GM23338 (cell line): ENCODE measurements at places on chromosomes 1 and 21. TPM values are rescaled to one million over a fixed set of nuclear protein-coding genes. Genes with fewer than 3 reads are reported as not detected.

The TMEM52 gene
- 13.4 and 19.5 TPM in 2 replicates for total RNA-seq

The TTC22 gene
- 1.7 and 2.5 TPM in 2 replicates for total RNA-seq

The ZFP69B gene
- total RNA-seq: 10.0 and 10.8 TPM in 2 replicates

The C1QB gene
- total RNA-seq: not detected in 2 replicates

The CRP gene
- not detected in 2 replicates for total RNA-seq

The NBPF4 gene
- not detected in 2 replicates for total RNA-seq

The ANKRD34A gene
- 0.35 and 2.2 TPM in 2 replicates for total RNA-seq

The GJA8 gene
- not detected in 2 replicates for total RNA-seq

DNA sequence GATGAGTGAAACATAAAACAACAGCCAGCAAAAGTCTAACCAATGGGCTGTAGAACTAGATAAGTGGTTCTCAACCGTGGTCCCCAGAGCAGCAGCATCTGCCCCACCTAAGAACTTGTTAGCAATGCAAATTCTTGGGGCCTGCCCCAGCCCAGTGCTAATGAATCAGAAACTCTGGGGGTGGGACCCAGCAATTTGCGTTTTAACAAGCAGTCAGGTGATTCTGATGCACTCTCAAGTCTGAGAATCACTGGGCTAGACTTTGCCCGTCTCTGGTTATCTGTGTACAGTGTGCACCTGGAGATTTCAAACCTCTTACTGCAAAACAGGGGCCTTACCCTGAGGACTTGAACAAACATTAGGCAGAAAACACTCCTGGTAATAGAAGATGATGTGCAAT, 66.5 kb downstream of the PLXNA2 start:
- DNase-seq: peak; percentile 49
- H3K27me3 ChIP-seq: no peaks in the 10 kb centered on the region
- H3K27ac ChIP-seq: no peak overlapping the region
- H3K36me3 ChIP-seq: no peaks in the 10 kb centered on the region

DNA sequence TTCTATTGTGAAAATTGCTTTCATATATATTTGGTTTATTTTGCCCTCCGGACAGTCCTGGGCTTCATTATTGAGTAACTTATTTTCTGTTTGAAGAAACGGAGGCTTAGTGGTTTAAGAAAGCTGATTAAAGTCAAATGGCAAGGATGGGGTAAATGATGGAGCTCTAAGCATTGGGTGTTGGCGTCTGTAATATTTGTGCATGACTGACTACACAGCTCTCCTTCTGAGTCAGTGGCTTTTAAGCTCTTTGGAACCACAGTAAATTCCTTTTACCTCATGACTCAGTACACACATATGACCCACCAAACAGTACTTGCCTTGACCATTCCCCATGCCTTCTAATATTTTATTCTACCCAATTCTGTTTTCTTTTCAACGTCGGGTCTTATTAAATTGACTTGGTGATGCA, 21.0 kb downstream of the B3GALT5 start:
- H3K27ac ChIP-seq: no peak overlapping the region
- DNase-seq: no peak
- no peaks in the 10 kb centered on the region for H3K36me3 ChIP-seq
- no peak overlapping the region for H3K4me3 ChIP-seq
- peaks cover 64% of the 10 kb centered on the region for H3K4me1 ChIP-seq
- no peaks in the 10 kb centered on the region for H3K27me3 ChIP-seq

DNA sequence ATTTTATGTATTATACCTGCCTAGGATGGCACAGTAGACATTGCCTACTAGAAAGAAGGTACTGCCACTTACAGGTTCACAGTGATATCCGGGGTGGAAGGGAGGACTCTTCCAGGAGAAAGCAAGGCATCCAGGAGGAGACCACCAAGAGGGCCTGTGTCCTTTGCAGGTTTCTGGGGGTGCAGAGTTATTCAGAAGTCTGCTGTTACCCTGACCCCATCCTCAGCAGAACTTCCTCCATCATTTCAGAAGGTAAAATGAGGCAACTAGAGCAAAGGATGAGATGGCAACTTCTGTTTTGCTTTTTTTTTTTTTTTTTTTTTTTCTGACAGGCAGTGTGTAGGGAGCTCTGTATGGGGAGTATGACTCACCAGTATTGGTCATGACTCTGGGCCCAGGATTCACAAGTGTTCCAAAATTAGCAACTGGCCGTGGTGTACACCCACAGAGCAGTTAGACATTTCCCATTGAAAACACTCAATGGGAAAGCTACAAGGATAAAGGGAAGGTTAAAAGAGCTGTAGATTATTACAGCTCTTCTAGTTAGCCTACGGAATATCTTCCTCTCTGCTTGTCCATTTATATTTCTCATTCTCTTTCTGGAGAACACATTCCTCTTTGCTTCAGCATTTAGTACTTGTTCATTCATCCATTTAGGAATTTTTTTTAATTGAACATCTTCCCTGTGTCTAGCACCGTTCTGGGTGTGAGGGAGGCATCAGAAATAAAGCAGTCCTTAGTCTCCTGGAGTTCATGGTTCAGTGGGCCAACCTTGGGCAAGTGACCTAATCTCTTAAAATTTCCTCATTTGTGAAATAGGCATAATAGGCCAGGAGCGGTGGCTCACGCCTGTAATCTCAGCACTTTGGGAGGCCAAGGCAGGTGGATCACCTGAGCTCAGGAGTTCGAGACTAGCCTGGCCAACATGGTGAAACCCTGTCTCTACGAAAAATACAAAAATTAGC, 50.5 kb upstream of the PPP2R5A start:
- no peak overlapping the region for H3K27ac ChIP-seq
- no peaks in the 10 kb centered on the region for H3K27me3 ChIP-seq
- H3K36me3 ChIP-seq: no peaks in the 10 kb centered on the region
- no peaks in the 10 kb centered on the region for H3K4me1 ChIP-seq

DNA sequence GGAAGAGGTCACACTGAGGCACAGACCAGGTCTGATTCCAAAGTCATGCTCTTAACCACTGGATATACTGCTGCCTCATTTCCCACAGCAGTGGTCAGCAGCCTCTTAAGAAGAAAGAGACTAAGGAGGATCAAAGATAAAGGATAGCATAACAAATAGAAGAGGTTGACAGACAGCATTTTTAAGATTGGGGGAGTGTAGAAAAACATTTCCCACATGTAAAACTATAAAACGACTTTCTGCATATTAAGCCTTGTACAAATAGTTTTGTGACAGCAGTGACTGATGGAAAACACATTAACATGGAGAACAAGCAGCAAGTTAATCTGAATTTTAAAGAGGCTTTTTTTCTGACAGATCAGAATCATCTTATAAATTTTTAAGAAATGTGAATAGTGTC, 92.0 kb downstream of the SELENOF start:
- DNase-seq: no peak
- H3K27me3 ChIP-seq: no peaks in the 10 kb centered on the region
- no peaks in the 10 kb centered on the region for H3K36me3 ChIP-seq
- no peak overlapping the region for H3K27ac ChIP-seq
- peaks cover 12% of the 10 kb centered on the region for H3K4me1 ChIP-seq
- no peak overlapping the region for H3K4me3 ChIP-seq

GRCh38 chr1:41239988-41240610, 2.0 kb downstream of the SCMH1 start:
- H3K36me3 ChIP-seq: no peaks in the 10 kb centered on the region
- DNase-seq: no peak
- H3K4me1 ChIP-seq: peaks cover 14% of the 10 kb centered on the region
- H3K27ac ChIP-seq: no peak overlapping the region
- H3K27me3 ChIP-seq: peaks cover 30% of the 10 kb centered on the region

GRCh38 chr1:119631433-119632102, 16.5 kb downstream of the ZNF697 start:
- peak overlapping the region; percentile 65; the same call in 1 of the 2 replicates for H3K27ac ChIP-seq
- H3K27me3 ChIP-seq: no peaks in the 10 kb centered on the region
- peak overlapping the region; percentile 44 for H3K4me3 ChIP-seq

- H3K36me3 ChIP-seq: no peaks in the 10 kb centered on the region
- H3K27ac ChIP-seq: no peak overlapping the region
- no peaks in the 10 kb centered on the region for H3K27me3 ChIP-seq
- no peak for DNase-seq
- no peaks in the 10 kb centered on the region; the same call in 1 of the 2 replicates for H3K4me1 ChIP-seq
- H3K4me3 ChIP-seq: no peak overlapping the region
These were observed 20.3 kb downstream of the RSPH1 start for GRCh38 chr21:42475526-42476387.

DNA sequence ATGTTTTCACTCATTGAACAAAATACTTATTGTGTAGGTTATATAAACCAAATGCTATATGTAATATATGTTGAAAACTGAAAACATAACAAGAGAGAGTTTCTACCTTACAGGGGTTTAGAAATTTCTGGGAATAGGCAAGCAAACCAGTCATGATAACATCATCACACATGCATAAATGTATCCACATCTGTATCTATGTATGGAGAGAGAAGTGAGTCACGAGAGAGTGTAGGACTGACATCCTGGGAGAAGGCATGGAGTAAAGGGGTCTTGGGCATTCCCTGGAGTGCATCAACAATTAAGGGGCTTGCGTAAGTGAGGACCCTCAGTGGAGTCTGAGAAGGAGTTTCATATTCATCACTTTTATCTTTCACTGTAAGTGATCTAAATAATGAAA, 65.5 kb downstream of the PCNX2 start:
- H3K36me3 ChIP-seq: peaks cover 11% of the 10 kb centered on the region
- DNase-seq: no peak
- no peaks in the 10 kb centered on the region for H3K4me1 ChIP-seq
- no peaks in the 10 kb centered on the region for H3K27me3 ChIP-seq
- H3K4me3 ChIP-seq: no peak overlapping the region

GRCh38 chr1:6489799-6490180, 1.7 kb downstream of the PLEKHG5 start:
- H3K27ac ChIP-seq: no peak overlapping the region
- peaks cover 16% of the 10 kb centered on the region for H3K4me1 ChIP-seq
- no peaks in the 10 kb centered on the region for H3K36me3 ChIP-seq
- H3K4me3 ChIP-seq: peak overlapping the region; percentile 94

- no peak overlapping the region for H3K27ac ChIP-seq
- no peaks in the 10 kb centered on the region for H3K27me3 ChIP-seq
- H3K4me1 ChIP-seq: peaks cover 7% of the 10 kb centered on the region; the same call in 1 of the 2 replicates
- DNase-seq: no peak
These were observed 86.5 kb upstream of the WARS2 start for GRCh38 chr1:119226913-119227312.

DNA sequence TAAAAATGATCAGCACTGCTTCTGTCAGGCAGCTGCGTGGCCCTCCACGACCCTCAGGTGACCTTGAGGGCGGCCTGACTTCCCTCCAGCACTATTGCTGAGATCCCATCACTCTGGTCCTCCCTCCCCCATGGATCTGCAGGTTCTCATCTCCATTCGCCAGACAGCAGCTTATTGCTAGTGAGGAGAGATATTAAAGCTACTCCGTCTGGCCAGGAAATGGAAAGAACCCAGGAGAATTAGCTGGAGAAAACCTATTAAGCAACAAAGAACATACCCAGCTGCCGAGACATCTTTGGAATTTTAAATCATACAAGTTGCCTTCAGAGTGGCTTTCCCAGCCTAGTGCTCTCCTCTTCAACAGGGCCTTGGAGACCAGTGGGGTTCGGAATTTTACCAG, 25.7 kb upstream of the KCNN3 start:
- no peaks in the 10 kb centered on the region for H3K36me3 ChIP-seq
- no peak overlapping the region for H3K4me3 ChIP-seq
- no peaks in the 10 kb centered on the region for H3K4me1 ChIP-seq
- DNase-seq: no peak

GRCh38 chr1:106754957-106755356, 301.5 kb upstream of the PRMT6 start:
- H3K27me3 ChIP-seq: no peaks in the 10 kb centered on the region
- no peak overlapping the region for H3K27ac ChIP-seq
- peaks cover 22% of the 10 kb centered on the region for H3K4me1 ChIP-seq
- no peaks in the 10 kb centered on the region for H3K36me3 ChIP-seq

DNA sequence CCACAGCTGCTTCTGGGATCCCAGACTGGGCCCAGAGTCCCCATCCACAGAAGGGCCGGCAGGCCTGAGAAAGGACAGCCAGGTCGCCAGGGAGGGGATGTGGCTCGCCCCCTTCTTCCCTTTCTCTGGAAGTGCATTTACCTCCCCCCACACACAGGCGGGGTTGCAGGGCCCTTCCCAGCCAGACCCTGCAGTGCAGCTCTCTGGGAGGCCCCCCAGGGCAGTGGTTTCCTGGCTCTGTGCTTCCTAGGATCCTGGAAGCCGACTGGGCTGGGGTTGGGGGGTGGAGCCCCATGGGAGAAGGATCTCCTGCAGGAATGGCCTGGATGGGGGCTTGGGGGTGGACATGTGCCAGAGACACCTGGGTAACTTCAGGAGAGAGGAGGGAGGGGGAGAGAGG, 4.2 kb upstream of the COL6A1 start:
- peak overlapping the region; percentile 46 for H3K4me3 ChIP-seq
- H3K36me3 ChIP-seq: no peaks in the 10 kb centered on the region; the same call in 1 of the 2 replicates
- H3K27me3 ChIP-seq: peaks cover 15% of the 10 kb centered on the region
- no peak overlapping the region for H3K27ac ChIP-seq
- DNase-seq: peak; percentile 71

DNA sequence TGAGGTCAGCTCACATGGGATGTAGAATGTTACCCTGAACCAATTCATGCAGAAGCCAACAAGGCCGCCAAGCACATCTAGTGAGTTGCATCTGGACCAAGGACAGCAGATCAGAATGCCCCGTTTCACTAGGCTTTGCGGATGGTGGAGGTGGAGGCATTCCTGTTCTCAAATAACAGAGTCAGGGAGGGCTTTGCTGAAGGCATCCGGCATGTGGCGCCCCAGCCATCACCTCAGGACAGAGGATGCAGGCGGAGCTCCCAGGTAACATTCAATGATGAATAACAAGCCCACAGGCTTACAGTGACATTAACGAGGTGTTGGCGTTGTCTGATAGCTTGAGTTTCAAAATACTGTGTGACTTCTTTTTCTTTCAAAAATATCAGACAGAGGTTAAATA, 476.2 kb downstream of the CAMTA1 start:
- no peaks in the 10 kb centered on the region for H3K4me1 ChIP-seq
- no peaks in the 10 kb centered on the region for H3K27me3 ChIP-seq
- no peak overlapping the region for H3K27ac ChIP-seq
- peak; percentile 42 for DNase-seq

GRCh38 chr1:164361927-164362326, 197.1 kb upstream of the PBX1 start:
- DNase-seq: no peak
- H3K4me1 ChIP-seq: no peaks in the 10 kb centered on the region
- no peak overlapping the region for H3K27ac ChIP-seq
- no peaks in the 10 kb centered on the region; the same call in 1 of the 2 replicates for H3K36me3 ChIP-seq

- no peak overlapping the region for H3K27ac ChIP-seq
- peak; percentile 94 for DNase-seq
- H3K4me3 ChIP-seq: no peak overlapping the region
- no peaks in the 10 kb centered on the region for H3K27me3 ChIP-seq
- peaks cover 4% of the 10 kb centered on the region; the same call in 1 of the 2 replicates for H3K4me1 ChIP-seq
- H3K36me3 ChIP-seq: no peaks in the 10 kb centered on the region
These were observed 9.7 kb upstream of the SHCBP1L start for GRCh38 chr1:182962554-182963115.
